Activated CD4-positive, alpha-beta memory T cell treated with anti-CD3 and anti-CD28 coated beads for 36 hours (primary cell): ENCODE measurements at places on chromosomes 1 and 21. TPM values are rescaled to one million over a fixed set of nuclear protein-coding genes. Genes with fewer than 3 reads are reported as not detected.
A peak's percentile ranks its signal among the peaks of the same experiment; 100 is the strongest.

DNA sequence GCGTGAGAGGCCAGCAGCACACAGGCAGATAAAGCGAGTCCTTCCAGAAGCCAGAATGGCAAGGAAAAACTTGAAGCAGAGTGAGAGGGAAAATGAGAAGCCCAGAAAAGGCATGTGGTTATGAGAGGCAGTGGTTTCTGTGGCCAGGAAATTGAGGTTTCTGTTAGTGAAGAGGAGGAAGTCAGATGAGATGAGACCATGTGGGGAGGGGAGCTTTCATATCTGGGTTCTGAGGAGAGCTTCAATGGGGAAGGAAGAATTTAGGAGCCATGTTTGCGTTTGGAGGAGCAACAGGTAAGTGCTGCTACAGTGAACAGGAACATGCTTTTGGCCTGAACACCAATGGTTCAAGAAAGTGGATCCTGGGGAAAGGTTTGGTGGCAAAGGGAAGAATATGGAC, 6.1 kb upstream of the CD1A start:
- H3K27me3 ChIP-seq, result peaks cover 29% of the 10 kb centered on the region
- peak; percentile 29 for DNase-seq
- H3K27ac ChIP-seq, result no peak overlapping the region
- H3K4me1 ChIP-seq, result peaks cover 20% of the 10 kb centered on the region
- no peak overlapping the region for H3K4me3 ChIP-seq

GRCh38 chr1:151013518-151013917, 5.3 kb downstream of the PRUNE1 start:
- H3K36me3 ChIP-seq, result peaks cover 7% of the 10 kb centered on the region
- no peaks in the 10 kb centered on the region for H3K27me3 ChIP-seq
- DNase-seq, result no peak

GRCh38 chr1:226597616-226598454, 49.3 kb downstream of the STUM start:
- no peak overlapping the region for H3K4me3 ChIP-seq
- peaks cover 7% of the 10 kb centered on the region for H3K27me3 ChIP-seq
- H3K4me1 ChIP-seq, result no peaks in the 10 kb centered on the region

The DPYD gene
- 12.2 TPM for total RNA-seq

DNA sequence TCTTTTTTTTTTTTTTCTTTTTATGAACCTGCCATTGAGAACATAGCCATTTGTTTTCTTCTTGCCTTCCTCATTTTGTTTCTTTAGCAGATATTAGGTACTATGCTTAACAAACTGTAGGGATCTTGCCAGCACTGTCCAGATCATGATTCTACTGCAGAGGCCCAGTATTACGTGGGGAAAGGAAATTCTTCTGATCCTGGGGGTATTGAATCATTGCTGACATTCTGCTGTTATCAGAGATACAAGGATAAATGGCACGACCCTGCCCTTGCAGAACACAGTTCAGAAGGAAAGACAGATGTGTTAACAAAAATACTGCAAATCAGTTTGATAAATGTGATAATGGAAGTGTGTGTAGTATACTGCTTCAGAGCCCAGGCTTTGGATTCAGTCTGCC, 56.2 kb downstream of the BTBD8 start:
- H3K4me3 ChIP-seq, result no peak overlapping the region
- H3K27ac ChIP-seq, result no peak overlapping the region
- no peaks in the 10 kb centered on the region for H3K27me3 ChIP-seq
- no peaks in the 10 kb centered on the region for H3K4me1 ChIP-seq

The SFT2D2 gene
- total RNA-seq, result 52.3 TPM

The C1orf185 gene
- total RNA-seq, result not detected

DNA sequence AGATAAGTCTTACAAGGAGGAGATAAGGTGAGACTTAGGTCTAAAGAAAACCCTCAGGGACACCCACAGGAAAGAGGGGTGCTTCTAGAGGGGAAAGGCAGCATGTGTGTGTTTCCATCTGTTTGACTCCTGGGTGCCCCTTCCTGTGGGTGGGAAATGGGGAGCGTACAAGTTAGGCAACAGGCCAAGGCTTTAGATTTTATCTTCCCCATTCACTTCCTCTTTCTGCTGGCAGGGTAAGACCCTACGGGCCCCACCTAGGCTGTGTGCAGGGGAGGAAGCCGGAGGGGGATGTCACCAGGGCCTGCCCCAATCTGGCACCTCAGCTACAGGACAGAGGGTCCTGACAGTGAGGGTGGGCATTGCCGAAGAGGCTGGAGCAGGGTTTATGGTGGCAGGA, 2.5 kb upstream of the OLIG1 start:
- H3K27me3 ChIP-seq, result peaks cover 67% of the 10 kb centered on the region
- H3K4me1 ChIP-seq, result peaks cover 12% of the 10 kb centered on the region
- no peak overlapping the region for H3K4me3 ChIP-seq
- DNase-seq, result no peak

DNA sequence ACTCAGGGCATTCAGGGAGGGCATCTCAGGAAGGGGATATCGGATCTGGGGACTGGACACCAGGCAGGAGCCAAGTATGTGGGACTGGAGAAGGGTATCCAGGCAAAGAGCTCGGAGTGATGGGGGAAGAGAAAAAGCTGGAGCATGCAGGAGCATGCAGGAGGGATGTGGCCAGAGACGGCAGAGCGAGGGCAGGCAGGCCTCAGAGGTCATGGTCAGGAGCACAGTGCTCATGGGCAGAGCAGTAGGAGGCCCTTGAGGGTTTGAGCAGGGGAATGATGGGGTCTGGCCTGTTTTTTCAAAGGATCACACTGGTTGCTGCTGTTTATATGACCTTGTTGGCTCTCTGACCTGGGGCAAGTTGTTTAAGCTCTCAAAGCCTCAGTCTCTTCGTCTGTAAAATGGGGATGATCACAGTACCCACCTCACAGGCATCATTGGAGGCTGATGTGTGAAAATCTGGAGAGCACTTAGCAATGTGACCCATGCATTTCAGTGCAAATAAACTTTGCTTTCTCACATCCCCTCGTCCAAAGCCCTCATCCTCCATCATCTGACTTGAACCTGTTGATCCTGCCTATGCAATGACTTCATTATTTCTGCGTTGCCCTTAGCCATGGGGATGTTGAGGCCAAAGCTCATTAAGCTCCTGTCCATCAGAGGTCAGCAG, 273.1 kb downstream of the MATN1 start:
- H3K27ac ChIP-seq, result no peak overlapping the region
- no peaks in the 10 kb centered on the region for H3K4me1 ChIP-seq
- H3K4me3 ChIP-seq, result no peak overlapping the region
- H3K36me3 ChIP-seq, result no peaks in the 10 kb centered on the region
- DNase-seq, result no peak

- no peak overlapping the region for H3K27ac ChIP-seq
- H3K4me3 ChIP-seq, result no peak overlapping the region
- peaks cover 16% of the 10 kb centered on the region for H3K4me1 ChIP-seq
- no peaks in the 10 kb centered on the region for H3K36me3 ChIP-seq
These were observed 160.2 kb upstream of the COA6 start for GRCh38 chr1:234212764-234213657.

- H3K27me3 ChIP-seq, result no peaks in the 10 kb centered on the region
- H3K4me3 ChIP-seq, result no peak overlapping the region
- no peak for DNase-seq
- peaks cover 30% of the 10 kb centered on the region for H3K36me3 ChIP-seq
These were observed 34.6 kb upstream of the TNFSF4 start for GRCh38 chr1:173241528-173242347.

The CACNA1E gene
- total RNA-seq, result not detected

DNA sequence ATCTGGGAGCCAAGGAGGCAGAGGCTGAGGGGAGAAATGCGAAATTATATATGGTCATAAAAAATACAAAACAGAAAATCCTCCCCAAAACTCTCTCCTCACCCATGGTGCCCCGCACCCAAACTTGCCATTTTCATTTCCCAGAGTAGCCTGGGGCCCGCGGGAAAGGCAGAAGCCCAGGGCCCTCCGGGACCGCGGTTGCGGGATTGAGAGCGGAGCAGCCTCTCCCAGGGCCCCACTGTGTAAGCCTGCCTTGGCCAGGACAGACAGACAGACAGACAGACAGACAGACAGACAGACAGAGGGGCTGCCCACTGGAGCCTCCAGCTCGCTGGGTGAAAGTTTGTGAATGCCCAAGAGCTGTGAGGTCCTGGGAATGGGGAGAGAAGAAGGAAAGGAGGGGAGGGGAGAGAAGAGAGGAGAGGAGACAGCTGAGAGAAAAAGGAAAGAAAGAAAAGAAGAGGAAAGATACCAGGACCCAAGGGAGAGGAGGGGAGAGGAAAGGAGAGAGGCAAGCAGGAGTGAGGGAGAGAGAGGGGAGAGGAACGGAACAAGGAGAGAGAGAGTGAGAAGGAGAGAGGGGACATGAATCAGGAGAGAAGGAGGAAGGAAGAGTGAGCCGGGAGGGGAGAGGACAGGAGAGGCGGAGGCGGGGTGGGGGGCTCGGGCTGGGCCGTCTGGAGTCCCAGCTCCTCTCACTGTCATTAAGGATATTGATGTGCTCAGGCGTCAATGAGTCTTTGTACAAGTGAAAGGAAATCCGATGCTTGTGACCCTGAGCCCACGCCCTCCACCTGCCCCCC, 69.3 kb upstream of the CASZ1 start:
- no peak overlapping the region for H3K27ac ChIP-seq
- peaks cover 60% of the 10 kb centered on the region for H3K27me3 ChIP-seq
- no peaks in the 10 kb centered on the region for H3K36me3 ChIP-seq
- H3K4me1 ChIP-seq, result peaks cover 10% of the 10 kb centered on the region

The PLCH2 gene
- total RNA-seq, result 10.3 TPM

GRCh38 chr1:226562989-226563388, 14.4 kb downstream of the STUM start:
- no peak for DNase-seq
- no peak overlapping the region for H3K4me3 ChIP-seq
- H3K27ac ChIP-seq, result no peak overlapping the region

- no peak overlapping the region for H3K27ac ChIP-seq
- no peaks in the 10 kb centered on the region for H3K36me3 ChIP-seq
- H3K4me3 ChIP-seq, result no peak overlapping the region
- H3K27me3 ChIP-seq, result no peaks in the 10 kb centered on the region
- H3K4me1 ChIP-seq, result no peaks in the 10 kb centered on the region
These were observed 61.7 kb upstream of the PUM1 start for GRCh38 chr1:31127266-31127665.

GRCh38 chr1:234170067-234170466, 203.2 kb upstream of the COA6 start:
- no peaks in the 10 kb centered on the region for H3K36me3 ChIP-seq
- peak overlapping the region; percentile 28 for H3K27ac ChIP-seq
- no peak overlapping the region for H3K4me3 ChIP-seq
- no peaks in the 10 kb centered on the region for H3K27me3 ChIP-seq
- DNase-seq, result no peak

- no peak overlapping the region for H3K27ac ChIP-seq
- no peaks in the 10 kb centered on the region for H3K36me3 ChIP-seq
- H3K27me3 ChIP-seq, result peaks cover 2% of the 10 kb centered on the region
- DNase-seq, result no peak
These were observed 170.2 kb downstream of the PLPP3 start for GRCh38 chr1:56409112-56409691.

- no peak for DNase-seq
- H3K36me3 ChIP-seq, result no peaks in the 10 kb centered on the region
- peaks cover 5% of the 10 kb centered on the region for H3K27me3 ChIP-seq
- H3K4me1 ChIP-seq, result no peaks in the 10 kb centered on the region
- H3K27ac ChIP-seq, result no peak overlapping the region
These were observed 121.2 kb downstream of the HMGB4 start for GRCh38 chr1:33984906-33985565.

The NUP210L gene
- total RNA-seq, result 0.12 TPM

- no peak for DNase-seq
- H3K4me1 ChIP-seq, result no peaks in the 10 kb centered on the region
- H3K27me3 ChIP-seq, result peaks cover 6% of the 10 kb centered on the region
- H3K4me3 ChIP-seq, result no peak overlapping the region
These were observed 64.0 kb downstream of the NENF start for GRCh38 chr1:212496682-212497081.

GRCh38 chr1:54380290-54380882, 25.8 kb downstream of the SSBP3 start:
- no peaks in the 10 kb centered on the region for H3K27me3 ChIP-seq
- DNase-seq, result peak; percentile 46
- H3K4me1 ChIP-seq, result peaks cover 45% of the 10 kb centered on the region
- H3K27ac ChIP-seq, result no peak overlapping the region
- H3K36me3 ChIP-seq, result peaks cover 4% of the 10 kb centered on the region
- no peak overlapping the region for H3K4me3 ChIP-seq

GRCh38 chr1:231625975-231626534, 535 bp upstream of the DISC1 start:
- H3K27ac ChIP-seq, result peak overlapping the region; percentile 50
- peak overlapping the region; percentile 78 for H3K4me3 ChIP-seq
- no peaks in the 10 kb centered on the region for H3K27me3 ChIP-seq
- H3K4me1 ChIP-seq, result peaks cover 29% of the 10 kb centered on the region
- DNase-seq, result no peak
- no peaks in the 10 kb centered on the region for H3K36me3 ChIP-seq

GRCh38 chr1:101977266-101977665, 19.5 kb downstream of the OLFM3 start:
- no peaks in the 10 kb centered on the region for H3K27me3 ChIP-seq
- DNase-seq, result no peak
- no peaks in the 10 kb centered on the region for H3K4me1 ChIP-seq
- no peaks in the 10 kb centered on the region for H3K36me3 ChIP-seq
- no peak overlapping the region for H3K4me3 ChIP-seq

GRCh38 chr1:228013935-228014930, 7.4 kb downstream of the WNT3A start:
- H3K36me3 ChIP-seq, result no peaks in the 10 kb centered on the region
- peaks cover 5% of the 10 kb centered on the region for H3K4me1 ChIP-seq
- peaks cover 9% of the 10 kb centered on the region for H3K27me3 ChIP-seq
- DNase-seq, result peak; percentile 3
- no peak overlapping the region for H3K27ac ChIP-seq

GRCh38 chr1:185042737-185043136, 2.6 kb upstream of the RNF2 start:
- H3K4me3 ChIP-seq, result no peak overlapping the region
- H3K36me3 ChIP-seq, result no peaks in the 10 kb centered on the region
- no peak overlapping the region for H3K27ac ChIP-seq
- H3K27me3 ChIP-seq, result no peaks in the 10 kb centered on the region

- peaks cover 9% of the 10 kb centered on the region for H3K27me3 ChIP-seq
- H3K36me3 ChIP-seq, result no peaks in the 10 kb centered on the region
- no peak for DNase-seq
- no peaks in the 10 kb centered on the region for H3K4me1 ChIP-seq
These were observed 18.9 kb downstream of the TNNT2 start for GRCh38 chr1:201358596-201358995.

DNA sequence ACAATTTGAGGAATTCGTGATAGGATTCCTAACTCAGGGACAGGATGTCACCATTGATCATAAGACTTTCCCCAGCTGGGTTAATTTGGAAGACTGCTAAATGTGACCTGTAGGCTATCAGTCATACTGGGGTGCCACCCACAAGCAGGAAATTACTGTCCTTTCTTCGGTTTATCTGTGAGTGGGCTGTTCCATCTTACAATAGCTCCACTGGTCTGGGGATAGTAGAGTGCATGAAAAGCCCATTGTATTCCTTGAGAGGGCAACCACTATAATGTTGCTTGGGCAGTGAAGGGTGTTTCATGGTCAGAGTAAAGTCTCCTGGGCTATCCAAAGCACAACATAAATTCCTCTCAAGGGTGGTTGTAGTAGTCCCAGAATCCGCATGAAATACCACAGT, 1523.0 kb upstream of the B3GALT2 start:
- H3K27ac ChIP-seq, result no peak overlapping the region
- H3K27me3 ChIP-seq, result no peaks in the 10 kb centered on the region
- no peak for DNase-seq
- no peaks in the 10 kb centered on the region for H3K36me3 ChIP-seq
